ENCODE measurements at places on chromosomes 3 and 15. TPM values are rescaled to one million over a fixed set of nuclear protein-coding genes. Genes with fewer than 3 reads are reported as not detected.
A peak's percentile ranks its signal among the peaks of the same experiment; 100 is the strongest.

The C3orf20 gene
- total RNA-seq, result 0.49 TPM

DNA sequence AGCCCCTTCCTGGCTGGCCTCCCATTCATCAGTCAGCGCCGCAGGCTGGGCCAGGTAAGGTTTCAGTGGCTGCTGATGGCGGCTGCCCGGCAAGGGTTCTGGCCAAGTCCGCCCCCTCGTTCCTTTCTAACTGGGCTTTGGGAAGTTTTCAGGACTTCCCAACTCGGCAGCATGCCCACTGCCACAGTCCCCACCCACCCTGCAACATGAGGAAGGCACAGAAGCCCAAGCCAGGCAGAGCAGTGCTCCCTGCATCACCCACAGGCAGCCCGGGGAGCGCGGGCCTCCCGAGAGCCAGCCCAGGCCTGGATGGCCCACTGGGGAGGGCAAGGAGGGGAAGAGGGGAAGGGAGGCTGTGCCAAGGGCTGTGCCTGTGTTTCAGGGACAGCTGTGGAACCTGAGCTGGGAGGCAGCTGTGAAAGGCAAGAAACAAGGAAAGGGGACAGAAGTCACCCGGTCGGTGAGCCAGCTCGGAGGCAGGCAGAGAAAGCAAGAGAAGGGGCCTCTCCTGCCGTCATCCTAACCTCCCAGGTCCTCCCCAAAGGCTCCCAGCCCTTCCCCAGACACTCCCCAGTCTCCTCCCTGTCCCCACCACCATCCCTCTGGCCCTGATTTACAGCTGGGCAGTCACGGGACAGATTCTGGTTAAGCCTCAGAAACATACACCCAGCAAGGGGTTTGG, 73.9 kb downstream of the CPN2 start:
- H3K36me3 ChIP-seq, result no peaks in the 10 kb centered on the region
- peaks cover 48% of the 10 kb centered on the region for H3K4me1 ChIP-seq
- DNase-seq, result peak; percentile 91
- H3K4me3 ChIP-seq, result no peak overlapping the region

DNA sequence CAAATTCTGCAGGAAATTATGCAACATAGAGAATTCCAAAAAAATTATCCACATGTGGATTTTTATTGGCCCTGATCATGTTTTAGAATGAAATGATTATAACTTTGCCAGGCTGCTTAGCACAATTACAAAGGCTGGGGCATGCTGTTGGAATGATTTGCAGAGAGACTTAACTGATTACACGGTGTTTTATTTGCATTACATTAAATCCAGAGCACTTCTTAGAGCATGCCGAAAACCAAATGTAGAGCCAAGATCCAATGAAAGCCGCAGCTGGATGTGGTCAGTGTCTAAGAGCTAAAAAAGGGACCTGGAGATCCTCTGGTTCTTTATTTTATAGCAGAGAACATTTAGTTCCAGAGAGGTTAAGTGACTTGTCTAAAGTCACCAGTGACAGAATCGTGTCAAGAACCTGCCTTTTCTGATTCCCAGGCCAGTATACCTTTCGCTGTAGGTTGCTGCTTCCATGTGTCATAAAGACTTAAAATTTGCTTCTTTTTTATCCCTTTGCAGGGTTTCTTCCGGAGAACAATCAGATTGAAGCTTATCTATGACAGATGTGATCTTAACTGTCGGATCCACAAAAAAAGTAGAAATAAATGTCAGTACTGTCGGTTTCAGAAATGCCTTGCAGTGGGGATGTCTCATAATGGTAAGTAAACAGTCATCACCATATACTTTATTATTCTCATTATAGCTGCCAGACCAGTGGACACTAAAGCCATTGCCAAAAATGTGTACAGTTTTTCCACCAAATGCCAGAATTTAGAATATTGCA, 92.0 kb upstream of the TSEN2 start:
- no peak for DNase-seq
- H3K36me3 ChIP-seq, result no peaks in the 10 kb centered on the region
- no peak overlapping the region for H3K4me3 ChIP-seq
- peaks cover 35% of the 10 kb centered on the region for H3K4me1 ChIP-seq

The PLSCR5 gene
- total RNA-seq, result not detected

- peaks cover 40% of the 10 kb centered on the region for H3K4me1 ChIP-seq
- DNase-seq, result no peak
- no peaks in the 10 kb centered on the region for H3K27me3 ChIP-seq
- H3K27ac ChIP-seq, result peak overlapping the region; percentile 72
- no peak overlapping the region for H3K4me3 ChIP-seq
These were observed 22.1 kb downstream of the KLHL25 start for GRCh38 chr15:85772668-85773067.

DNA sequence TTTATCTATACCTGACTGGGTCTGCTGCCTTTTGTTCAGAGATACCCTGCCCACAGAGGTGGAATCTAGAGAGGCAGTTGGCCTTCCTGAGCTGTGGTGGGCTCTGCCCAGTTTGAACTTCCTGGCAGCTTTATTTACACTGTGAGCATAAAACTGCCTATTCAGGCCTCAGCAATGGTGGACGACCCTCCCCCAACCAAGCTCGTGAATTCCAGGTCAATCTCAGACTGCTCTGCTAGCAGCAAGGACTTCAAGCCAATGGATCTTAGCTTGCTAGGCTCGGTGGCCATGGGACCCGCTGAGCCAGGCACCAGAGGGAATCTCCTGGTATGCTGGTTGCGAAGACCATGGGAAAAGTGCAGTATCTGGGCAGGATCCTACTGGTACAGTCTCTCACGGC, 270.2 kb downstream of the CADM2 start:
- DNase-seq, result no peak
- H3K4me1 ChIP-seq, result no peaks in the 10 kb centered on the region
- H3K27ac ChIP-seq, result no peak overlapping the region
- H3K36me3 ChIP-seq, result no peaks in the 10 kb centered on the region

The ISL2 gene
- total RNA-seq, result 2.0 TPM

DNA sequence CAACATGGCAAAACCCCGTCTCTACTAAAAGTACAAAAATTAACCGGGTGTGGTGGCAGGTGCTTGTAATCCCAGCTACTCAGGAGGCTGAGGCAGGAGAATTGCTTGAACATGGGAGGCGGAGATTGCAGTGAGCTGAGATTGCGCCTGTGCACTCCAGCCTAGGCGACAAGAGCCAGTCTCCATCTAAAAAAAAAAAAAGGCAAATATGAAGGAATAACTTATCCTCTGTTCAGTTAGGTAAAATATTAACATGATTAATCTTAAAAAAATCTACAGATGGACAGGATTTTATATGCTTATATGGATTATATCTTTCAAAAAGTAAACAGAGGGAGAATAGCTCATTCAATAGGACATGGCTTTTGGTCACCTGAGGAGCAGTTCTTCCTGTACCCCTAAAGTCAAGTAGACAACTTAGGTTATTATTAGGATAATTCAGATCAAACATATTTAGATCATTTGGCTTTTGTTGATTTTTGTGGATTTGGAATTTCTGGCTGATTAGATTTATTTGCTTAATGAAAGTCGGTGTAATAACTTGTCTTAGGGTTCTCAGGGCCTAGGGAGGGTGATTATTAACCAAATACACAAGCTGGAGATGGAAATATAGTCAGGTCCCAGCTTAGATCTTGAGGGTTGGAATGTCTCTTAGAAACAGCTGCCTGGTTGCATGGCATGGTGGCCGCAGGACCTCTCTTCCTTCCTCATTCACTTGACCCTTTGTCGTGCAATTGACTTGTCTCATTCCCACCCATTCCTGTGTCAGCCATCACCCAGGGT, 82.1 kb upstream of the ONECUT1 start:
- H3K36me3 ChIP-seq, result no peaks in the 10 kb centered on the region
- no peaks in the 10 kb centered on the region for H3K27me3 ChIP-seq
- H3K4me1 ChIP-seq, result no peaks in the 10 kb centered on the region
- H3K4me3 ChIP-seq, result no peak overlapping the region
- H3K27ac ChIP-seq, result no peak overlapping the region

DNA sequence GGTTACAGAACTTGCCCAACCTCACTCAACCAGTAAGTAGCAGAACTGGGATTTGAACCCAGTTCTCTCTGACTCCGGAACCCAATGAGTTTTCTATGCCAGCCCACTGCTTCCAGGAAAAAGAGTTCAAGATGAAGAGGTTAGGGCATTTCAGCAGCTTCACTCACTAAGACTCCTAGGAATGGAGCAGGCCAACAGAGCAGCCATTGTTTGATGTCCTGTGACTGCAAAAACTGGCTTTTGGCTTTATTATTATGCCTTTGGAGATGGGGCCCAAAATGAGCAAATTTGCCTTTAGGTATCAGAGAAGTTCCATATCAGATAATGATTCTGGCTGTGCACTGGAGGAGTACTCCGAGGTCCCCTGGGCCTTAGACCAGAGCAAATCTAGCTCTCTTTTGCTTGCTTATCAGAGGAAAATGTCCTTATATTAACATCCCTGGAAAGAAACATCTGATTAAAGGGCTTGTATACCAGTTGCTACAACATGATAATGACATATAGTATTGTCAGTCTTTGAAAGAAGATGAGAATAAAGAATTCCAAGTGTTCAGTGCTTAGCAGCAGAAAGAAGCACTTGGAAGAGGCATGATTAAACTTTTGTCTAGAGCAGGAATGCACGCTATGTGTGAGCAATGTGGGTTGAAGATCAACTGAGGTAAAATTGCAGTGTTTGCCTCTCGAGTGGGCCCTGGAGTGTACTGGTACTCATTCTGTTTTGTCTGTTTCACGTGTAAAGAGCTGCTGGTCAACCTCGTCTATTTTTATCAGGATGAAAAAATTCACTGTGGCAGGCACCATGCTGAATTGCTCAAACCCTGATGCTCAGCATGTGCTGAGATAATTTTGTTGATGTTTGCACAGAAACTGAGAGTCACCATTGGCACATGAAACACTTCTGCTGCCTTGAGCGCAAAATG, 21.8 kb upstream of the KLHL24 start:
- no peaks in the 10 kb centered on the region for H3K27me3 ChIP-seq
- no peaks in the 10 kb centered on the region for H3K36me3 ChIP-seq
- H3K4me3 ChIP-seq, result no peak overlapping the region
- H3K4me1 ChIP-seq, result no peaks in the 10 kb centered on the region
- H3K27ac ChIP-seq, result no peak overlapping the region

The CD47 gene
- total RNA-seq, result 51.3 TPM

GRCh38 chr15:99987119-99987506, 253.9 kb upstream of the LYSMD4 start:
- DNase-seq, result no peak
- no peak overlapping the region for H3K4me3 ChIP-seq
- H3K27ac ChIP-seq, result no peak overlapping the region
- H3K4me1 ChIP-seq, result no peaks in the 10 kb centered on the region

The SSUH2 gene
- not detected for total RNA-seq

- no peak overlapping the region for H3K27ac ChIP-seq
- no peak for DNase-seq
- H3K4me3 ChIP-seq, result no peak overlapping the region
- no peaks in the 10 kb centered on the region for H3K27me3 ChIP-seq
- no peaks in the 10 kb centered on the region for H3K36me3 ChIP-seq
These were observed 69.5 kb upstream of the CMC1 start for GRCh38 chr3:28171962-28172361.

DNA sequence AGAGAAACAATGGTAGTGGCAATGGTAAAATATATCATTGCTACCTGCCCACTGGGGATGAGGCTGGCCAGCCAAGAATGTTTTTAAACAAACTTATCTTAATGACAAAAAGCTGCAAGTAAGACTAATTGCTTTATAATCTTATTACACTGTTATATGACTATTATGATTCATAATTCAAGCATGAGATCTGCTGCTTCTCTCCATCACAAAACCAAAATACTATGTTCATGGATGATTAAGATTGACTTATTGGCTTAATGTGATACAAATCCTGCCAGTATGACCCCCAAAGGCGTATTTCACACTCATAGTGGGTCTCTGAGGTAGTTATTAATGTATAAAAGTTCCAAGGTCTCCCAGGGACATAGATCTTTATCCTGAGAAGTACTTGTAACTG, 52.6 kb downstream of the FBN1 start:
- no peak overlapping the region for H3K27ac ChIP-seq
- no peaks in the 10 kb centered on the region for H3K27me3 ChIP-seq
- H3K4me3 ChIP-seq, result no peak overlapping the region
- H3K4me1 ChIP-seq, result peaks cover 11% of the 10 kb centered on the region

- no peak for DNase-seq
- no peaks in the 10 kb centered on the region for H3K36me3 ChIP-seq
- H3K27ac ChIP-seq, result peak overlapping the region; percentile 92
- H3K27me3 ChIP-seq, result no peaks in the 10 kb centered on the region
- peaks cover 51% of the 10 kb centered on the region for H3K4me1 ChIP-seq
- H3K4me3 ChIP-seq, result peak overlapping the region; percentile 96
These were observed 656 bp downstream of the SLMAP start for GRCh38 chr3:57756528-57757401.

DNA sequence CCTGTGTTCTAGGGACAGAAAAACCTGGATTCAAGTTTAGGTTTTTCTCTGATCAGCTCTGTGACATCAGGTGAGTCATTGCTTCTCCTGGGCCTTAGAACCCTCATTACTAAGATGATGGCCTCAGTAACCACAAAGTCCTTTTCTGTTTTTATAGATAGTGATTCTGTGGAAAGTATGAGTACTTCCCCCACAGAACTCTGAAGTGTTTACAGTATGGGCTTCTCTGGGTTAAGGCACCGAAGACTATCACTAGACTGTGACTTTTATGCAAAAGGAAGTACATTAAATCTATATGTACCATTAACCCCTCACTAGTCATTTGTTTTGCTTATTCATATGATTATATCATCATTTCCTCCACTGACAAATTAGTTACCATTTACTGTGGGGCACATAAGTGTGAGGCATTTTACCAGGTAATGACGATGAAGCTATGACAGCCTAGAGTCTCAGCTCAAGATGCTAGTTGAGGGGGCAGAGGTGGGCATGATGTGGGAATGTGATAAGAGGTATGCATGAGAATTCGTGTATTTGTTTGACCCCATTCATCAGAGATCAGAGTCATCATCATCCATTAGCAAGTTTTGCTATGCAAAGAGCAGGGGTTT, 15.0 kb upstream of the RORA start:
- no peaks in the 10 kb centered on the region for H3K36me3 ChIP-seq
- H3K27me3 ChIP-seq, result no peaks in the 10 kb centered on the region
- H3K4me1 ChIP-seq, result no peaks in the 10 kb centered on the region
- no peak for DNase-seq

The DLL4 gene
- total RNA-seq, result 20.9 TPM

The SLC28A2 gene
- not detected for total RNA-seq

The NR2E3 gene
- 0.98 TPM for total RNA-seq
